COR-L47 (cell line): ENCODE measurements at places on chromosomes 7 and 10.

DNA sequence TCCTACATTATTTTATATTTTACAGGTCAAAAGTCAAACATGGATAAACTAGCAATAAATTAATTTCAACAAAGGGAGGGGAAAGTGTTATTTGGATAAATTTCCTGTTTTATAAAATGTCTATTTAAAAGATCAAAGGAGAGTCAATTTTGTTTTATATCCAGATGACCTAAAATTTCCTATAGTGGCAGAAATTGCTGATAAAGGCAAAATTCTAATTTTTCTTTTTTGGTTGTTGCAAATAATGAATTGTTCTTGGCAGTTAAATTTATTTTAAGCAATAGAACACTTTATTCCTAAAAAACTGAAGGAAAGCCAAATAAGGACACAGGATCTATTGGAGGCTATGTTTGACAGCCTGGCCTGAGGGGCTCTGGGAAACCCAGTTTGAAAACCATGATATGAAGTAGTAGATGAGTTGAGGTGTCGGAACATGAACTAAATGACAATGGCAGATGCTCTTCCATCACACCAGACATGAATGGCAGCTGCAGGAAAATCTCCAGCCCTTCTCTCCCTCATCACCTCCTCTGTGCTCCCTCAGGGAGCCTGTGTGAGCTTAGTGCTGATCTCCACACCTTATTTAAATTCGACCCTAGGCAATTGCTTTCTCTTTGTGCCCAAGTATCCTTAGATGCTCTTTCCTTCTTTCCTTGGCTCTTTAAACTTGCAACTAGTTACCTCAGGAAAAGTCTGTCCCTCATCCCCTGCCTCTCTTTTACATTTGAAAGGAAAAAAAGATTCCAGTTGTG is 395.0 kb downstream of the THSD7A start:
- DNase-seq: no peak

- DNase-seq: no peak
These were observed 30.8 kb downstream of the CASD1 start for GRCh38 chr7:94540428-94540827.

DNA sequence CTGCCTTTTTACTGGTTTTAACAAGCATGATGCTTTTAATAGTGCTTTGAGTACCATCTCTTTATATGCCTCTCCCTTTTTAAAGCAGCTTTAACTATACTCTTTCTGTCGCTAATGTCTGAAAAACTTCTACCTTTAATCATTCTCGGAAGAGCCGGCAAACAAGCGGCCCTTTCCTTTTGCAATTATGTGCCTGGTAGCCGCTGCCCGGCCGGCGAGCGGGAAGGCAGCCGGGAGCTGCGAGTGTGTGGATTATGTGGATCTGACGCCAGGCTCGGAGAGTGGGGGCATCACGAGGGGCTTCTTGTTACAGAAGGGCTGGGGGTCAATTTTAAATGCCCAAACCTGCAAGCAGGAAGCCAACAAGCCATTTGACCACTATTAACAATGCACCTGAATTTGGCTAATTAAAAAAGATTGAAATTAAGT is 120.9 kb downstream of the BUB3 start:
- no peak for DNase-seq

DNA sequence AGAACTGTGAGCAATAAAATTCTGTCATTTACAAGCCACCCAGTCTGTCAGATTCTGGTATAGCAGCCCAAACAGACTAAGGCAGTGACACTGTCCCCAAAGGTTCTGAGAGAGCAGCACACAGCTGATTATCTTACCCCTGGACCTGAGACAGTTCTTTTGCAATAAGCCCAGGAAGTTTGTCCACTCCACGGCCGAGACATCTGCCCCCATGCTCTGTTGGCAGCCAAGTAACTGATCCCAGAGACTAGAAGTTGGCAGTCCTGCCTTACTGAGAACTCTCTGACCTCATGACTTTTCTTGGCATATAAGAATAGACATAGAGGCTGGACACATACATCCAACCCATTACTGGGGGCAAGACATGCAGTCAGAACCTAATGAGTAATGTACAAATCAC is 243.0 kb upstream of the GRB10 start:
- DNase-seq: no peak

DNA sequence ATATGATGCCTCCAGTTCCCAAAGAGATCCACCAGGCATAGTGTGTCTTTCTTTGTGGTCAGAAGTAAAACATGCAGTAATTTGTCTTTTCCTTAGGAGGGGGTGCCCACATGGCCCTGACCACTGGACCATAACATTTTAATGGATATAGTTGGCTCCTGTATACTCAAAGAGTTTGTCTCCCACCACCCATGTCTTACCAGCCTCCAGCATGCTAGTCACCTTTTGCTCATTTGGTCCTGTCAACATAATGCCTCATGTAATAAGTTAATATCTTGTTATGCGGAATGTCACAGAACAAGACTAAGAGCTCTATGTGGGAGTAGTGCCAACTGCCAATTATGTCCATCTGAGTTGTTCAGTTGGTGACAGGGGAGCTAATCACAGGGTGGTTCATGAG is 83.4 kb upstream of the IFRD1 start:
- DNase-seq: peak; percentile 16

DNA sequence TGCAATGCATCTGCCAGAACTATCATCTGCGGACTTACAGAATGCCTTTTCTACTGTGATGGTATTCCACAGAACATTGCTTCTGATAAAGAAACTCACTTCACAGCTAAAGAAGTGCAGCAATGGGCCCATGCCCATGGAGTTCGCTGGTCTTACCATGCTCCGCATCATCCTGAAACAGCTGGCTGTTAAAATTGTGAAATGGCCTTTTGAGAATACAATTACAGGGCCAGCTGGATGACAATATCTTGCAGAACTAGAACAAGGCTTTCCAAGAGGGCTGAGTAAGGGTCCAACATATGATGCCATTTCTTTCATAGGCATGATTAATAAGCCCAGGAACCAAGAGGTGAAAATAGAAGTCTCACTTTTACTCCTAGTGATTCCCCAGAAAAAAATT is 104.1 kb upstream of the ADCY1 start:
- DNase-seq: no peak

GRCh38 chr7:82156168-82156567 is 287.4 kb downstream of the CACNA2D1 start:
- peak; percentile 78 for DNase-seq

- no peak for DNase-seq
These were observed 34.1 kb downstream of the KCNMA1 start for GRCh38 chr10:77603534-77603927.

DNA sequence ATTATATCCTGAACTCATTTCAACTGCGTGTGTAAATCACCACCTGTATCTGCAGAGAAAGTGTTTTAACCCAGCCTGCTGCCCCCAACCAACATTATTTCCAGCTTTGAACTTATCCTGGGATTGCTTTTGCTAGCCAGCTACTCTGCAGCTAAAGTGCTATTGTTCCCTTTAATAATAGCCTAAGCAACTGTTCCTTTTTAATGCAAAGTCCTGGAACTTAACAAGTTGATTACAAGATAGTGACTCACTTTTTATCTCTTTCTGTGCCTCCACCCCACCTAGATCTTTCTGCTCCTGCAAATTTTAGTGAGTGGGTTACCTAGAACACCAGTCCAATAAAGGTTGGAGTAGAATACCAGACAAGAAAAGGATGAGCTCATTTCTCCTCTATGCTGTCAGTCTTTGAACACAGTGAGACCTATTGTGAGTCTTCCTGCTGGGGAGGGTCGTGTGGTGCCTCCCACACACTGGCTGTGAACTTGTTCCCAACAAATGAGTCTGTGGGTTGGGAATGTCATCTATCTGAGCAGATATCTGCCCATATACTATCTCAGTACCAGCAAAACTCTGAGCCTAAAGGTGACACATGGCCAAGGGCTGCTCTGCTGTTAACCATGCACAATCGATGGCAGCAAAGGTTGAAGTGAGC is 137.7 kb downstream of the FAM204A start:
- DNase-seq: no peak
